ENCODE measurements at places on chromosomes 11 and 22.

DNA sequence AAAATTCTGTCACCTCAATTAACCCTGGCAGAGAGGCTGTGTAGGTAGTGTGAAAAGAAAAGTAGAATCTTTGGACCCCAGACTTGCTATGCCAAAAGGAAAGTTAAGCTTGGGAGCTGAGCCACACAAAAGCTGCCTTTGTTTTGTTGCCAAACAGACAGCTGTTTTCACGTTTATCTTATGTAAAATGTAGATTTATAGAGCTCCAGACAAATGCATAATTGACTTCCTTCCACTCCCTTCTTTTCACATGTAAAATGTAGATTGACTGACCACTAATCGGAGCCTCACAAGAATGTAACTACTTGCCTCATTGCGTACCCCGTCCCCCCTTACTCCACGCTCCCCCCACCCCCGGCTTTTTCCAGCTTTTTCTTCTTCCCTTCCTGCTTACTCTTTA lies 2302.2 kb upstream of the RAG2 start:
- no peak for DNase-seq

- DNase-seq, result no peak
Observed at GRCh38 chr11:35615921-35616900, 2.0 kb upstream of the FJX1 start.

DNA sequence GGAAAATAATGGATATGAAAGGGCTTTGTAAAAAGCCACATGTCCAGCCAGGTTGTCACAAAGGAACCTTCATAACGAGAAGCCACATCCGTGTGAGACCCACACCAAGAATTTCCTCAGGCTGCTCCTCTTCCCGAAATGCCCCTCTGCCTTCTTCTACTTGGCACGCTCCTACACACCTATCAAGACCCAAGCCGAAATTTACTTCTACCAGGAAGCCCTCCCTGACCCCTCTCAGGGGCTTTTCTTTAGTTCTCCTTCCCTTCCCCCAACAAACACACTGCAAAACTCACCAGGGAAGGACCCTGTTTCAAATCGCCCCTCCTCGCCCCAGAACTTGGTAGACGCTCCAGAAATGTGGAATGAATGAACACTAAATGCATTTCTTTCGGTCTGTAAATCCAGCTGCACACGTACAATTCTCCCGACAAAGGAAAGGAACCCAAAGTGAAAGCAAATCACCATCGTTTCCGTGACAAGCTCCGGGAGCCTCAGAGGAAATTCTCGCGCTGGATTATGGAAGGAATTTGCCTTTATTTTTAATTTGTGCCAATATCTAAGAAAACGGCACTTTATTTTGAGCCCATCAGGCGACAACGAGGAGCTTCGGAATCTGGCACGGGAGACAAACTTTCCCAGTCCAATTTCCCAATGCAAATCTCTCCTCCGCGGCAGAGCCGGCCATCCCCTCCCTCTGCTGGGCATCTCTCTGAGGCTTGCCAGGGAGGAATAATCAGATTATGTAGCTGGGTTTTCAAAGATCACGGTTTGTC lies 13.2 kb upstream of the SHISAL1 start:
- DNase-seq, result no peak

GRCh38 chr11:103436131-103436770 lies 327.0 kb downstream of the DYNC2H1 start:
- no peak for DNase-seq

DNA sequence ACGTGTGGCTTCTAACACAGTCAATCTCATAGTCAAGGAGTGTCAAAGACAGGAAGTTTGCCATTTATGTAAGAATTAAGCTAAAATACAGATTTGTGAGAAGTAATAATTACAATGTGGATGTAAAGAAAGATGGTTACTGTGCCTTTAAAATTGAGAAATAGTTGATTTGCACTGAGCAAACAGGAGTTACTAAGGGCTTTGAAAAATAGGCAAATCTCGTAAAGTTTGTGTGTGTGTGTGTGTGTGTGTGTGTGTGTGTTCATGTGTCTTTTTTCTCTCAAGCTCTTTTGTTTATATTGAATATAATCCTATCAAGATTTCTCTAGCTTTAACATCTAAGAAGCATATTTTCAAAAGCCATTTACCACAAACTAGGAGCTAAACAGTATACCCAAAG lies 2284.5 kb downstream of the LRRC4C start:
- DNase-seq, result no peak

DNA sequence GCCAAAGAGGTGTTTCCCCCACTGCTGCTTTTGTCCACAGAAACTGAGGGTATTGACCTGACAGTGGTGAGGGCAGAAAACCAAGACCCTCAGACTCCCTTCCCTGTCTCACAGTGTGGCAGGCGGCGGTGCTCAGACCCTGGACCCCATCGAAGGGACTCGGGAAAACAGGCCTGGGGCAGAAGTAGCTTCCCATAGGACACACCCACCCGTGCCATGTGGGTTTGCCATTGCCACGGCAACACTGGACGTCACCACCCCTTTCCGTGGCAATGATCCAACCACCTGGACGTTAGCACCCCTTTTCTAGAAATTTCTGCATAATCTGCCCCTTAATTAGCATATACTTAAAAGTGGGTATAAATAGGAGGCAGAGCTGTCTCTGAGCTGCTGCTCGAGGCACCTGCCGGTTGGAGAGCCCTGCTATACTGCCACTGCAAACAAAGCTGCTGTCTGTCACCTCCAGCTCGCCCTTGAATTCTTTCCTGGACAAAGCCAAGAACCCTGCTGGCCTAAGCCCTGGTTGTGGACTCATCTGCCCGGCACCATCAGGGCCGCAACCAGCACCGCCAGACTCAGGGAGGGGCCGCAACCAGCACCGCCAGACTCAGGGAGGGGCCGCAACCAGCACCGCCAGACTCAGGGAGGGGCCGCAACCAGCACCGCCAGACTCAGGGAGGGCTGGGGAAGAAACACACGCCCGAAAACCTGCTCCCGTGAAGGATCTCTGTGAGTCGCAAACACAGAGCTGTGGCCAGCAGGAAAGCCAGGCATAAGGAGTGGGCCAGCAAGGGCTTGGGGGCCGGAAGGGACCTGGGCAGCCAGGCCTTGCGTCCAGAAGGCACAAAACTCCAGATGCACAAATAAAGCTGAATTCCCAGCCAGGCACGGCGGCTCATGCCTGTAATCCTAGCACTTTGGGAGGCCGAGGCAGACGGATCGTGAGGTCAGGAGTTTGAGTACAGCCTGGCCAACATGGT lies 10.4 kb downstream of the MLC1 start:
- no peak for DNase-seq

- DNase-seq, result no peak
Observed at GRCh38 chr22:22138915-22139314, 105.7 kb upstream of the VPREB1 start.

DNA sequence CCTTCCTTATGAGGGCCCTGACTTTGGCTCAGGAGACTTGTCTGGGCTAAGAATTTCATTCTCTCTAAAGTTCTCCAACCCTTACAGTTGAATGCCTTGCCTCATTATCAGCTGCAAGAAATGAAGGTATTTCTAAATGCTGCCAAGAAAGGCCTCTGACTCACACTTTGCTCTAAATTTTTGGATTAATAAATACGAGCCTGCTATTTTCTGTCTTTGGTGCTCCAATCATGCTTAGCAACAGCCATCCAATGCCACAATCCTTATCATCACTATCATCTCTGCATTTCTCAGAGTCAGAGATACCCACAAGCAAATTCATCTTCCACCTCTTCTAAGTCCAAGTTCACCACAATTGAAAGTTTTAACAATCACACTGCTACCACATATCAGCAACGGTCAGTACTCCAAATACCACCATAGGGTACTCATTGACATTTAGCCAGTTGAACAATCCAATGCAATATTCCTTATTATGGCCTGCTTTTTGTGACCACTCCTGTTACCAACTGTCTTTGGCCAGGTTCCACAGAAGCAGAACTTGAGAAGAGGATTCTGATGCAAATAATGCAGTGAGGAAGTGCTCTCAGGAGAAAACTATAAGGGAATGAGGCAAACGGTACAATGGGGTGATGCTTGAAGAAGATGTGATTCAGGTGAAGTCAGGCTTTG lies 5.7 kb downstream of the PATE2 start:
- no peak for DNase-seq

- no peak for DNase-seq
Observed at GRCh38 chr22:40499209-40499623, 128.8 kb downstream of the SGSM3 start.

GRCh38 chr11:6197466-6198200 lies 1.4 kb upstream of the OR52W1 start:
- no peak for DNase-seq

DNA sequence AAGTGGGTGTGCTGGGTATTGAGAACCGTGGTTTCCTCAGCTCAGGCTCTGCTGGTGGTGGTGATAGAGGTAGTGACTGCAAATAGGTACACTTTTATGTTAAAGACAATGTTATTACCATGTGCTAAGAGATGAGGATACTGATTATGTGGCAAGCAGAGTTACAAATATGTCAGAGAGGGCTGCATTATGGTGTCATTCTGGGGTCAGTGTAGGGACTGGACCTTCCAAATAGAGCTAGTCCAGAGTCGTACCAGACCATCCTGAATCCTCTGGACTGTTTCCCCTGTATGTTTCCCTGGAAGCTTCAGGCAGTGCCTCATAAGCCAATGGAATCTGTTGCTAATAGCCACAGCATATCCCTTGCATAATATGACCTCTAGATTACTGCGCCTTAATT lies at the start of gene DNAJB7:
DNAJB7 (minus strand) TSS at position 101 of the 400 bp plus-strand sequence. CDS start 119 bp downstream, outside the sequence.
- DNase-seq, result no peak

DNA sequence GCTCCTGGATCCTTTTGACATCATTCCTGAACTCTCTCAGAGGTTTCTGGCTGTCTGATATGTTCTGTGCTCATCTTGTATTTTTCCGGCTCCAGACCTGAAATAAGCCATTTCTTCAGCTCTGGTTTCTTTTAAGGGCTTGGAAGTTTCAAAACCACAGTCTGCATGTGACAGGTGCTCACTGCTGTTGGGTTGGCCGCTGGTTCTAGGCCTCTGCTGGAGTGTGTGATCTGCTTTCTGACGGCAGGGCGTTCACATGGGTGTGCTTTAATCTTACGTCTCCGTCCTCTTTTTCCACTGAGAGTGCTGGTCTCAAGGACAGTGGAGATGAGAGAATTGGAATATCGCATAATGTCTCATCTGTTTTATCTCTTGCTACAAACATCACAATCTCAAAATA lies 10.3 kb downstream of the ZBED4 start:
- no peak for DNase-seq

- no peak for DNase-seq
Observed at GRCh38 chr11:33743291-33743690, 7.1 kb upstream of the CD59 start.

DNA sequence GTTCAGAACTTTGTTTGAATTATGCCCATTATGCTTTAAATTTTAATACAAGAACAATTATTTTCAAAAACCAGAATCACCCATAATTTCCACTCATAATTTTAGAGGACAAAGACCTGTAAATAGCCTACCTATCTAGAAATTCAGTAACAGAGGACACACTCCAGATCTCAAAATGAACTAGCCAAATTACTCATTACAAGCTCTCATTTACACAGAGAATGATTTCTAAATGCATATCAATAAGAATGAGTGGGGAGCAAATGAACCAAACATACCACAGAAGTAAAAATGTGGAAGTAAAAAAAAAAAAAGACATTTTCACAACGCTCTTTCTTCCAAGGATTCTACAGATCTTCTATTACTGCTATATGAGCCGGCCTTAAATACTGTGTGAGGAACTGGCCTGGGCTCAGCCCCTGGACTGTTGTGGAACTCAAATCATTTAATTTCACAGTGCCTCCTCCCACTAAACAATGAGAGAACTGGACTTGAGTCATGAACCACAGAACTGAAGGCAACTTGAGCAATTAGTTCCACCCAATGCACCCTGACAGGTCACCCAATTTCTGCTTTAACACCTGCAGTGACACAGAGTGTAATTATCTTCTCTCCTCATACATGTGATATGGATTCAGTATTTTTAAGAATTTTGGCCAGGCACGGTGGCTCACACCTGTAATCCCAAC lies 8.0 kb downstream of the MRTFA start:
- DNase-seq, result no peak

DNA sequence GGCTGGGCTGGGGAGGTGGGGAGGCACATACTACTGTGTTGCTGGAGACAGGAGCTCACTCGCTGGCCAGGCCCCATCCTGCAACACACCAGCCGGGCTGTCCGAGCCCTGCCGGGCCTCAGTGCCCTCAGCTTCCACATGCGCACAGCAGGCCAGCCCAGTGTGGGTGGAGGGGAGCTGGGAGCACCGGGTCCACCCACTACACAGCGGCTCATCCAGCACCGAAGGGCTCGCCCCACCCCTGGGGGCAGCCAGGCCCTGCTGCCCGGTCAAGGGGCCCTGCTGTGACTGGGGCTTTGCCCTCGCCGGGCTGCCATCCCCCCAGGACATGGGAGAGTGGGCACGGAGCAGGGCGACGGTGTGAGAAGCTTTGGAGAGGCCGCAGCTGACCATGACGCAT lies 9.3 kb downstream of the TTLL8 start:
- no peak for DNase-seq

DNA sequence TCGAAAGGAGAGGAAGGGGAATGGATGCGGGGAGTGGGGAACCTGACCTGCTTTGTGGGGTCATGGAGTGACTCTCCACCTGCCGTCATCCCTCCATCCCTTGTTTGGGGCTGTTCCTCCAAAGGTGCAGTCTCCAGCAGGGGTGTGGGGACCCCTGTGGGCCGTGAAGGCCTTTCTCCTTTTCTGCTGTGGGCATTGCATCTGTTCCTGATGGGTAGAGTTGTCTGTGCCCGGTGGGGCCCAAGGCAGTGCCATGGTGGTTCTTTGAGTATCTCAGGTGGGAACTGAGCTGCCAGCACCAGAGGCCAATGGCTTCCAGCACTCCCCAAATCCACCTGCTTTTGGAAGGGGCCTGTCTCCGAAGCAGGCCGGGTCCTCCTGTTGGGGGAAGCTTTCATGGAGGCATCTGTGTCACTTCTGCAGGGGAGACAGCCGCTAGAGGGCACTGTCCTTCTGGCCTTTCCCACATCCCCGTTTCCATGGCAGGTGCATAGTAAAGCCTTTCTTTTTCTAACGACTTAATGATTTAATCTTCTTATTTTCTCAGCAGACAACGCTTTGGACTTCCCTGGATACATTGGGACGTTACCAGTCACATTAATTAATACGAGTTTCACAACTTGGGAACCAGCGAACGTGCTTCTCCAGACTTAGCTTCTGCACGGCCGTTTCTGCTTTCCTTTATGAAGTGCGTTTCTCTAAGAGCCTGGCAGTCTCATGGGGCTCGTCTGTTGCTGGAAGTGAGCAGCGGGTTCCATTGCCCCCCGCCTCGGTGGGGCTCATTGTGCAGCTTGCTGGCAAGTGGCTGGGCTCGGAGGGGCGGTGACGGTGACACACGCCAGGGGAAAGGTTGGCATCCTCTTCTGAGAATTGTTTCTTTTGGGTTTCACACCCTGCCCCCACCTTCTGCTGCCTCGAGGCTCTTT lies 57.1 kb downstream of the PARVB start:
- DNase-seq, result peak; percentile 42

DNA sequence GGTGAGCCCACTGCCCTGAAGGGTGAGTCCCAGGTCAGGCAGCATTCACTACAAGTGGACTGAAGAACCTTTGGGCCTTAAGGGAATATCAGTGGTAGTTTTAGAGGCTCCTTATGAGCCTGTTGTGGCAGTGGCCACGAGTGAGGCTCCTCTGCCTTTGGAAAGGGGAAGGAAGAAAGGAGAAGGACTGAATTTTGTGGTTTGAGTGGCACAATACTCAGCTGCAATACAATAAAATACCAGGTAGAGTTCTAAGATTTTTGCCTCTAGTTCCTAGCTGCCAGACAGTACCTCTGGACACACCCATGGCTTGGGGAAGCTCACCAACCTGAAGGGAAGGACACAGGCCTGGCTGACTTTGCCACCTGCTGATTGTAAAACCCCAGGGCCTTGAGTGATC lies 260.9 kb downstream of the DYNC2H1 start:
- DNase-seq, result no peak

- no peak for DNase-seq
Observed at GRCh38 chr11:20221566-20221965, 61.3 kb upstream of the DBX1 start.

- DNase-seq, result no peak
Observed at GRCh38 chr11:41872426-41872825, 413.0 kb upstream of the LRRC4C start.
